ENCODE measurements at places on chromosomes 13 and 19.

DNA sequence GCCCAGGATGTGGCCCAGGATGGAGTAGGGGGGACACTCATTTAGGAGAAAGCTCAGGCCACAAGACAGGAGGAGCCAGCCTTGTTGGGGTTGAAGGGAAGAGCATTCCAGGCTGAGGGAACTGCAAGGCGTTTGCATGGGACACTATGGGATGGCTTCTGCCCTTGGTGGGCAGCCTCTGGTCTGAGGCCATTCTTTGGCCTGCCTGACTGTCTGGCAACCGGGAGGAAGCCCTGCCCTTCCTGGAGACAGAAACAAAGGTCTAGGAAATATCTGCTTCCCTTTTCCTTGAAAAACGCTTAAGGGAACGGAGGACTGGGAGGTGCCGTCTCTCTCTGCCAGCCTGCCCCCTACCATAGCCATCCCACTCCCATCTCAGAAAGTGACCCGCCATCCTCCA is 2.8 kb upstream of the ICAM1 start:
- no peak for DNase-seq

DNA sequence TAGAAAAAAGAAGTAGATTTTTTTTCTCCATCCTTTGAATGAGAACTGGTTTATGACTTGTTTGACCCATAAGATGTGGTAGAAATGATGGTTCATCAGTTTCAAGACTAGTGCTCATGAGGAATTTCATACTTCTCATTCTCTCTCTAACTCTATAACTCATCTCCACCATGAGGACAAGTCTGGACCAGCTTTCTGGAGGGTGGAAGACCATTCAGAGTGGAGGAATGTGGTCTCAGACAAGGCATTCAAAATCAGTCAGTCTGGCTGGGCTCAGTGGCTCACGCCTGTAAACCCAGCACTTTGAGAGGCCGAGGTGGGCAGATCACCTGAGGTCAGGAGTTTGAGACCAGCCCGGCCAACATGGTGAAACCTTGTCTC is 3.5 kb upstream of the EID2 start:
- no peak for DNase-seq

GRCh38 chr13:24218977-24219376 is 58.5 kb downstream of the SPATA13 start:
- no peak for DNase-seq

GRCh38 chr13:91406619-91407018 is 8.2 kb downstream of the GPC5 start:
- DNase-seq, result peak; percentile 7

- no peak for DNase-seq
Observed at GRCh38 chr13:99282264-99283231, 24.4 kb upstream of the GPR18 start.

- DNase-seq, result no peak
Observed at GRCh38 chr13:101325423-101325822, 90.9 kb downstream of the NALCN start.

DNA sequence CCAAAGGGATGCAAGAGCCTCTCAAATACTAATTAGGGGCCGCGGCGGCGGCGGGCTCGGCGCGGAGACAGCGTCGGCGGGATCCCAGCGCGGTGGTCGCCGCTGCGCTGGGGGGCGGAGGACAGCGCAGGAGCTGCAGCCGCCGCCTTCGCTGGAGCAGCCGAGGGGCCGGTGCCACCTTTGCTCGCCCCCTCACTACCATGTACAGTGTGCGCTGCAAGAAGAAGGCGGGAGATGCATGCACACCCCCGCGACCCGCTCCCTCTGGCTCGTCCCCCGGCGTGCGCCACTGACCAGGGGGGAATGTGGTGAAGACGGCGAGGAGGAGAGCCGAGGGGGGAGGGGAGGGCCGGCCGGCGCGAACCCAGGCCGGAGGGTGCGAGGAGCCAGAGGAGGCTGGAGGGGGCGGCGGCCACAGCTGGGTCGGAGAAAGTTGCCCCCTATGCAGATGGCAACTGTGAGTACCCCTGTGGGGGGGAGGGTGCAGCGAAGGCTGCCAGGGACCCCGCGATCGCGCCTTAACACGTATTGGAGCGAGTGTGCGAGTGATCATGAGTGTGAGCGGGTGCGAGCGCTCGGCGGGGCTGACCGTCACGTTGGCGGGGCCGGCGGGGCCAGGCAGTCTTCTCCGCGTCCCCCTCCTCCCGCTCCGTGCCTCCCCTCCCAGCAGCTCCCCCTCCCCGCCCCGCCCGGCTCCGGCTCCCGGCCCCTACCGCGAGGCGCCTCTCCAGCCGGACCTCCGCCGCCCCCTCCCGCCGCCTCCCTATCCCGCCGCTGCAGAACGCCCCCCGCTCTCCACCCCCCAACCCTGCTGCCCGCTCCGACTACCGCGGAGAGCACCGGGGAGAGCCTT is 808 bp downstream of the SLITRK5 start:
- no peak for DNase-seq

- no peak for DNase-seq
Observed at GRCh38 chr19:2603334-2603733, 99.2 kb downstream of the GNG7 start.

- DNase-seq, result no peak
Observed at GRCh38 chr13:91101381-91101780, 246.1 kb upstream of the MIR17HG start.

GRCh38 chr19:8147582-8147978 is 1.8 kb downstream of the FBN3 start:
- no peak for DNase-seq

GRCh38 chr19:5947435-5947834 is 30.5 kb downstream of the RANBP3 start:
- no peak for DNase-seq

- no peak for DNase-seq
Observed at GRCh38 chr19:1397838-1398237, 3.5 kb downstream of the GAMT start.

- DNase-seq, result no peak
Observed at GRCh38 chr19:39843919-39844793, 2.0 kb downstream of the FBL start.

DNA sequence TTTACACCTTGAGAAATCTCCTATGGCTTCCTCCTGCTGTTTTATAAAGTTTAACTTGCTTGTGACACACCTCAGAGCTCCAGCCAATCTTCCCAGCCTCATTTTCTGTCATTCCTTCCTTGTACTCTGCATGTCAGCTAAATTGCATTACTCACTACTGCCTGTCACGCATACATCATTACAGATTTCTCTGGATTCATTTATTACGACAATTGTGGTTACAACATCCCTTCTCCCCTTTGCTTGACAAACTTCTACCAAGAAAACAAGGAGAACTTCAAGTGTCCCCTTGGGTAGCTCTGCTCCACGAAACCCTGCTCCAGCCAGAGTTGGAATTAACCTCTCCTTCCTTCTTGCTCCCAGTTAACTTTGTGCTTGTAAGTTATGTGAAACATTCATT is 22.0 kb upstream of the GPR18 start:
- DNase-seq, result no peak

DNA sequence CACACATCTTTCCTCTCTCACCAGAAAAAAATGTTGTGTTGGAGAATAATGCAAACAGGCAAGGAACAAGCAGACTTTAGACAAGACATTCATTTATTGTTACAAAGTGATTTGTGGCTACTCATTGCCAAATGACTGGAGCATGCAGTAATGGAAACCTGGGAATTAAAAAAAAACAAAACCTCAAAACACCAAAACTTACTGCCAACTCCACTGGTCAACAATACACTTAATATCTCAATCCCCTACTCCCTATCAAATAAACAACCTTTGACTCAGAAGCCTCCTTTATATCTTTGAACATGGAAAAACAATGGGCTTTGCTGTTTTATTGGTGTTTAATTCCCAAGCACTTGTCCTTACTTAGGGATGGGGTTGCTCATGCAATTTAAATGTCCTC is 112.8 kb downstream of the POSTN start:
- DNase-seq, result no peak

DNA sequence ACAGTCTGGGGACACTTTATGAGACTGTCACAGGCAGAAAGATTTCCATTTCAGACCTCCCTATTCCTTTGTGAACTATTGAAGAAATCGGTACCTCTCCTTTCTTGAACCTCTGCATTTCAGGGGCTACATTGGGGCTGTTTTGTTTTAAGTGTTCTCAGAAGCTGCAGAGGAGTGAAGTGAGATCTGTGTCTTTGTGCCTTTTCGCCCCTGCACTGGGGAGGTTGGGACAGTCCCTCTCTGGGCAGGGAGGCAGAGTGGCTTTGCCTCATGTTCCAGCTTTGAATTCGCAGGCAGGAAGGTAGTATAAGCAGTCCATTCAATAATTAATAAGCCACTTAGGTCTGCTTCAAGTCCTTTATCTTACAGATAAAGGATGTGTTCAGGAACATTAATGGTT is 9.5 kb upstream of the AMER2 start:
- no peak for DNase-seq

DNA sequence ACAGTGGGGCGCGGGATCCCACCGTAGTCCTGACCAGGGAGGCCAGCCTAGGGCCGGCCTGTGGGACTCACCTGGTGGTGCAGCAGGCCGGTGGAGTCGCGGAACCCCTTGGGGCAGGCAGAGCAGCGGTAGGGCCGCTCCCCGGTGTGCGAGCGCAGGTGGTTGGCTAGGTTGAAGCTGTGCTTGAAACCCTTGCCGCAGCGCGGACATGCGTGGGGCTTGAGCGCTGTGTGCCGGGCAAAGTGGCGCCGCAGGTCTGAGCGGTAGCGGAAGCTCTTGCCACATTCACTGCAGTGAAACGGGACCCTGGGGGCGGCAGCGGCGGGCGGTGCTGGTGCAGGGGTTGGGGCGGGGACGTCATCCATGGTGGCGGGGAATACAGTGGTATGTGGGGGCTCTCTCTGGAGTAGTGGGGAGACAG is 1.8 kb downstream of the FIZ1 start:
- no peak for DNase-seq

- no peak for DNase-seq
Observed at GRCh38 chr19:52248241-52248640, 21.1 kb upstream of the ZNF766 start.

DNA sequence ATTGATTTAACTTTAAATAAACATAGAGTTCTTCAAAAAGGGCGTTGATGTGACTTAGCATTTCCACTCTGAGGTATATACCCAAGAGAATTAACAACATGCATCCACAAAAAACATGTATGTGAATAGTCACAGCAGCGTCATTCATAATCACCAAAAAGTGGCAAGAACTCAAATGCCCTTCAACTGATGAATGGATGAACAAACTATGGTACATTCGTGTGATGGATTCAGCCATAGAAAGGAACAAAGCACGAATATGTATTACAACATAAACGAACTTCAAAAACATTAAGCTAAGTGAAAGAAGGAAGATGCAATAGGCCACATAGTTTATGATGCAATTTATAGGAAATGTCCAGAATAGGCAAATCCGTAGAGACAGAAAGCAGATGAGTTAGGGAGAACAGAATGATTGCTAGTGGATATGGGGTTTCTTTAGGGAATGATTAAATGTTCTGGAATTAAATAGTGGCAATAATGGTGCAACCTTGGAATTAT is 72.3 kb upstream of the UQCRFS1 start:
- DNase-seq, result no peak

DNA sequence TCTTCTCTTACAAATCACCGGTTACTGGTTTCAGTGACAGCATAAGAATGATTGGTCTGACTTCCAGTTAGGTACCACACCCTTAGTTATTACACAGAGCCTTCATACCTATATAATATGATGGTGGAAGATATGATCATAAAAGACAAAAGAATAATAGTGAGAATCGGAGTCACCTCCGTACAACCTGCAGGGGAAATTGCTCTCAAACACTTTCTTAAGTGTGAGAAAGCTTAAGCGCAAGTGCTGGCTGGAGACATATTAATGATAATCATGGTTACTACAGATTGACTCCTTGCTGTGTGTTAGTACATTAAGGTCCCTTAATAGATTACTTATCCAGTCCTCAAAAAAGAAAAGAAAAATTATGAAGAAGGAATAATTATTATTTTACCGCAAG is 1.8 kb upstream of the LHFPL6 start:
- DNase-seq, result no peak

GRCh38 chr13:73913079-73913740 is 221.0 kb downstream of the KLF12 start:
- no peak for DNase-seq

DNA sequence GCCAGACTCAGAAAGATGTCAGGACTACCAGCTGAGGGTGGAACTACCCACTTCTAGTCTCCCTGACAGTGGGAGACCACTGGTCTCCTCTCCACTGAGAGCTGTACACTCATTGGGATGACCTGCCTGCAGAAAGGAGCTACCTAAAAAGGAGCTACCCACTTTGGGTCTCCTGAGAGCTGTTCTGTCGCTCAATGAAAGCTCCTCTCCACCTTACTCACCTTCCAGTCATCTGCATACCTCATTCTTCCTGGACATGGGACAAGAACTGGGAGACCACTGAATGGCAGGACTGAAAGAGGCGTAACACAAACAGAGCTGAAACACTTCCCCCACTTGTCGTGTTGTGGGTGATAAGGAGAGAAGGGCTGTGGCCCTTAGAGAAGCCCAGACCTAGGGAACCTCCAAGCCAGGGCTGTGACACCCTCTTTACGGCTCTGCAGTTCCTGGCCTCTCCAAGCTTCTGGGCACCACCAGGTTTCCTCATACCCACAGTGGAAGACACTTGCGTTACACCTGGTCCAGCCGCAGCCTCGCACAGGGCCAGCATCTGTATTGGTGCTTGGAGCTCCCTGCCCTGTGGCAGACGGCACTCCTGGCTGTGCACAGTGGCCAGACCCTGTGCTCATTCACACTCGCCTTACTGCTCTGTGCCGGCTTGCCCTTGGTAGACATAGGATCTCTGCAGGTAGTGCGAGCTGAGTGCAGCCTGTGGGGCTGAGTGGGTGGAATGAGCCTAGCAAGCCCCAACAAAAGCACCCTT is 54.9 kb upstream of the SLITRK6 start:
- no peak for DNase-seq

DNA sequence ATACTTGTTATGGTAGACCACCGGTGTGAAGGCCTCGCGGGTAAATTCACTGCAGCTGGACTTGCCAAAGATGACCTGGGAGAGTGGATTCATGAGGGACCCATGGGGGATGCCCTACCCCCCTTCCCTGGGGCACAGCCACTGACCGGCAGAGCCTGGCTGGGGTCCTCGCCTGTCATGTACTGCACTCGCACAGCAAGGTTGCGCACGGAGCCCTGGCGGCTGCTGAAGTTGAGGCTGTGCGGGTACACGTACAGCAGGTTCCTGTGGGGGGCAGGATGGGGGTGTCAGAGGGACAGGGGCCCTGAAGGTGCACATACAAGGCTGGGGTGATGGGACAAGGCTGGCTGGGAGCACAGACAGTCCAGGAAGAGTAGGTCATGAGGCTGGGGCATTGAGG is 1.4 kb upstream of the ANGPTL8 start:
- no peak for DNase-seq

All from smooth muscle cell of the brain vasculature (primary cell).